ENCODE measurements at places on chromosomes 13 and 19.

GRCh38 chr13:104385404-104385803 lies 1319.2 kb upstream of the SLC10A2 start:
- no peak for DNase-seq

GRCh38 chr13:79802389-79803085 lies 321.6 kb downstream of the NDFIP2 start:
- DNase-seq: no peak

GRCh38 chr13:106036870-106037269 lies 498.6 kb downstream of the EFNB2 start:
- no peak for DNase-seq

DNA sequence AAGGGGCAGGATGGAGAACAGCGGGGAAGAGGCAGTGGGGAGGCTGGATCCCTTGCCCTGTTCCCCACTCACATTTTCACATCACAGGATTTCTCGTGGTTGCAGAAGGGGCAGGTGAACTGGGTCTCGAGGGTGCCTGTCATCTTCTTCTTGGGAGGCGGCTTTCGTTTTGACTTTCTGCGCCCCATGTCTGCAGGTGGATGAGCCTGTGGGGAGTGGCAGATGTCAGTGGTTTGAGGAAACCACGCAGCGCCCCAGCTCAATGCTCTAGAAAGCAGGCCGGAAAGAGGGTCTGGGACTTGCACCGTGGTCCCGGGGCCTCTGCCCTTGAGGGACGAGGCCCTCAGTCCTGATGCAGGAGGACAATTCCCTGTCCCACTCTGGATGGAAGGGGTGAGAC lies 4.9 kb downstream of the ELOF1 start:
- no peak for DNase-seq

GRCh38 chr19:16066611-16067104 lies 9.6 kb upstream of the TPM4 start:
- no peak for DNase-seq

GRCh38 chr13:42119875-42120274 lies 71.4 kb downstream of the DGKH start:
- DNase-seq: no peak

DNA sequence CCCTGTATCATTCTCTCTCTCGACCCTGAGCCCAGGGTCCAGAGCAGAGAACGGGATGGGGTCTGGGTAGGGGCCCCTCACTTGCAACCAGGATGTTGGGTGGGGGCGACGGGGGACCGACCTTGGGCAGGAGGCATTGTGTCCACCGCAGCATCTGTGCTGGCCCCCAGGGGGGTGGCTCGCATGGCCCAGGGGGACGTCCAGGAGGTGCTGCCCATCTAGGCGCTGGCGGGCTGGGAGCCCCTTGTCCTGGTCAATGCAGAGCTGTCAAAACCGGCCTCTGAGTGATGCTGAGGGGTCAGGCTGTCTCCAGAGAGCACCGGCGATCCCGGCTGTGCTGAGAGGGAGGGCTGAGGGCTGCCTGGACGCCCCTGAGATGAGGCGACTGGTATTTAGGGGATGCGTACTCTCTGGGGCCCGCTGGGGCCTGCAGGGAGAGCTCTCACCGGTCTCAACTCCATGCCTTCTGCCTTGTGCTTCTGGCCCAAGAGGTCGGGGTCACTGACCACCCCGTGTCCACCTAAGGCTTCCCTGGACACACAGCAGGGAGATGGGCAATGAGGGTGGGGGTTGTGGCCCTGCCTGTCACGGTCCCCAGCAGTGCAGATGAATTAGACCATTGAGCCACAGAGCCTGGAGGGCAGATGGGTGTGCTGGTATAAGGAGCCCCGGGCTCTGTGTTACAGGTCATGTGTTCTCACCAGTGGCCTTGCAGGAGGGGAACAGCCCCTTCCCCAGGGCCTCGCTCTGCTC lies 8.6 kb downstream of the RPS9 start:
- DNase-seq: no peak

DNA sequence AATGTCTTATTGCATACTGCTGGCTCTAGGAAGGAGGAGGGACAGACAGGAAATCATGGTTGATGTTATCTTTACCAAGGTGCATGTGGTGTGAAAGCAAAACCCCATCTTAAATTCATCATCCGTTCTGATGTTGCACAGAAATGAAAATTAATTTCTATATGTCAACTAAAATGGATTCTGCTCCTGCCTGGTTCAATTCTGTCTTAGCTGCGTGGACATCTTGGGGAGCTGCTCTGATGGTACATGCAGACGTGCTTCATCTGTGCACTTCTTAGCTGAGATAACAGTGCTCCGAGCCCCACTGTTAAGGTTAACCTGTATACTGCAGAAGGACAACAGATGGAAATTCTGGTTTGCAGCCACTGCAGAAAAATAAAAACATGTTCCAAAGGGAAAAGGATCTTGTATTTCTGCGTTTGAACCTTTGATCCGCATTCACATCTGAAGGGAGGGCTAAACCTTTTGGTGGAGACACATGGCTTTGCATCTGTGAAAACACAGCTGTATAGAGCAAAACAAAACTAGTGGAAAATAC lies 155.6 kb downstream of the TM9SF2 start:
- no peak for DNase-seq

GRCh38 chr13:40515702-40516101 lies 150.7 kb downstream of the FOXO1 start:
- no peak for DNase-seq
